Hindlimb muscle (tissue), 1 donor: ENCODE measurements at places on chromosomes 6 and 20.

GRCh38 chr6:112037783-112038216 is 16.1 kb upstream of the CCN6 start:
- no peak for DNase-seq

DNA sequence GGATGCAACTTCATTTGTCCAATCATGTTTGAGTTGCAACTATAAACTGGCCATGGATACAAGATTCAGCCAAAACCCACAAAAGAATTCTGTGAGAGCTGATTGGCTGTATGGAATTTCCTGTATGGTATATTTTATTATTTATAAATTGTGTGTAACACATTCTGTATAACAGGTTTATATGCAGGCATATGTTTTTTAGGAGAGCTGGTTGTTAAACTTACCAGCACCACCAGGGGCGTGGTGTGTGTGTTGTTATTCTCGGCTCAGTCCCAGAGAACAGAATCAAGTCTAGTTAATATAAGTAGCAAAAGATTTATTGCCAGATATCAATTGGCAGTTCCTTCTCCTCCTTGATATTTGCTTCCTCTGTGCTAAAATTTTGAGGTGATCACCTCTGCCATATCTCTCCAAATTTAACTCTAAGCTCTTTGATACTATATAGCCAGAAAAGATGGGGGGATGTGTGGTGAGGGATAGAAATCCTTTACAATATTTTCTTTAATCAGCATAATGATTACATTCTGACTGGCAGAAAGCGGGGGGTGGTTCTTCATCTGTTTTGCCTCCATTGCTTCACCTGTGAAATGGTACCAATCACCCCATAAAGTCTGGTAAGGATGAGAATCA is 22.9 kb downstream of the CNBD2 start:
- peak; percentile 29 for DNase-seq

DNA sequence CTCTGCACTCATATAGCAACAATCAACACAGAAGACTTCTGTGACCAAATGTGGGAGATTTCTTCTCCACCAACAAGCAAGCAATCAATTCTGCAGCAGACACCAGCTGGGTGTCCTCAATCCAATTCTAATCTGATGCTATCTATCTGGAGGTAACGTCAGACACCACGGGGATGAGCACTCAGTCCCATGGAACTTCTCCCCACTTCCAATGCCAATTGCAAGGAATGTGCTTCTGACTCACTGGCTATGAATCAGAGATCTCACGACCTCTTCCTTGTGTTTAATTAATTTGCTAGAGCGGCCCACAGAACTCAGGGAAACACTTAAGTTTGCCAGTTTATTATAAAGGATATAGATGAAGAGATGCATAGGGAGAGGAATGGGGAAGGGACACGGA is 103.5 kb upstream of the SIRPG start:
- DNase-seq, result no peak

GRCh38 chr6:39441986-39442385 is 119.5 kb upstream of the KCNK16 start:
- no peak for DNase-seq

- DNase-seq, result no peak
These were observed 120.0 kb upstream of the BCLAF1 start for GRCh38 chr6:136409597-136409996.

- no peak for DNase-seq
These were observed 150.4 kb downstream of the PCSK2 start for GRCh38 chr20:17377231-17377630.

DNA sequence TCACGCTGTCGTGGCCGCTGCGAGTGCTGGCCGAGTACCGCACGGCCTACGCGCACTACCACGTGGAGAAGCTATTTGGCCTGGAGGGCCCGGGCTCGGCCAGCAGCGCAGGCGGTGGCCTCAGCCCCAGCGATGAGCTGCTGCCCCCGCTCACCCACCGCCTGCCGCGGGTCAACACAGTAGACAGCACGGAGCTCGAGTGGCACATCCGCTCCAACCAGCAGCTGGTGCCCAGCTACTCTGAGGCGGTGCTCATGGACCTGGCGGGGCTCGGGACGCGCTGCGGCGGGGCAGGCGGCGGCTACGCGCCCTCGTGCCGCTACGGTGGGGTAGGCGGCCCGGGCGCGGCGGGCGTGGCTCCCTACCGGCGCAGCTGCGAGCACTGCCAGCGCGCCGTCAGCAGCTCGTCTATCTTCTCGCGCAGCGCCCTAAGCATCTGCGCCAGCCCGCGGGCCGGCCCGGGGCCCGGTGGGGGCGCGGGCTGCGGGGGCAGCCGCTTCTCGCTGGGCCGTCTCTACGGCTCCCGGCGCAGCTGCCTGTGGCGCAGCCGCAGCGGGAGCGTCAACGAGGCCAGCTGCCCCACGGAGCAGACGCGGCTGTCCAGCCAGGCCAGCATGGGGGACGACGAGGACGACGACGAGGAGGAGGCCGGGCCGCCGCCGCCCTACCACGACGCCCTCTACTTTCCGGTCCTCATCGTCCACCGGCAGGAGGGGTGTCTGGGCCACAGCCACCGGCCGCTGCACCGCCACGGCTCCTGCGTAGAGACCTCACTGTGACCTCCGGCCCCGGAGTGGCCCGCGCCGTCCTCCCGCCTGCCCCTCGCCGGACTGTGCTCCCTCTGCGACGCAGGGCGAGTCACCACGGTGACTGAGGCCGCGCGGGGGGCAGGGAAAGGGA is 5.7 kb downstream of the TMEM151B start:
- DNase-seq, result no peak

- no peak for DNase-seq
These were observed 250.4 kb downstream of the GMPR start for GRCh38 chr6:16488813-16489212.

DNA sequence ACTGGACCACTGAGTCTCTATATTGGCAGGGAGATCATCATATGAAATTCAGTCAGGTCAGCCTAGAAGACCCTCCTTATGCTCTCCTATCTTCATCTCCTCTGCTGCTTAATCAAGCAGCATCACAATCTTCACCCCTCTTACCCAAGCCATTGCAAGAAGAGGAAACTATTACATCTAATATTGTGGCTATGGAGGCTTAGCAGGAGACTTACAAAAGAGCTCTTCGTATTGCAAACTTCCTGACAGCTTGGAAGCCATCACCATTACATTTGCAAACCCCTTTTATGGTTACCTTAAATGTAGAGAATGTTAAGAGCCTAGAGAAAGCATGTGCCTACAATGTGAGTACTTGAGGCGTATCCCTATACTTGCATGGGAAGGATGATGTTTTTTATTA is 87.2 kb upstream of the STXBP5 start:
- DNase-seq, result no peak

- no peak for DNase-seq
These were observed 20.2 kb downstream of the EYA2 start for GRCh38 chr20:46914789-46915379.

GRCh38 chr20:14991023-14991422 is 653.6 kb upstream of the FLRT3 start:
- no peak for DNase-seq

GRCh38 chr6:53915026-53915691 is 120.4 kb downstream of the LRRC1 start:
- DNase-seq, result no peak

- no peak for DNase-seq
These were observed 201.4 kb downstream of the PREX1 start for GRCh38 chr20:48626226-48626937.

DNA sequence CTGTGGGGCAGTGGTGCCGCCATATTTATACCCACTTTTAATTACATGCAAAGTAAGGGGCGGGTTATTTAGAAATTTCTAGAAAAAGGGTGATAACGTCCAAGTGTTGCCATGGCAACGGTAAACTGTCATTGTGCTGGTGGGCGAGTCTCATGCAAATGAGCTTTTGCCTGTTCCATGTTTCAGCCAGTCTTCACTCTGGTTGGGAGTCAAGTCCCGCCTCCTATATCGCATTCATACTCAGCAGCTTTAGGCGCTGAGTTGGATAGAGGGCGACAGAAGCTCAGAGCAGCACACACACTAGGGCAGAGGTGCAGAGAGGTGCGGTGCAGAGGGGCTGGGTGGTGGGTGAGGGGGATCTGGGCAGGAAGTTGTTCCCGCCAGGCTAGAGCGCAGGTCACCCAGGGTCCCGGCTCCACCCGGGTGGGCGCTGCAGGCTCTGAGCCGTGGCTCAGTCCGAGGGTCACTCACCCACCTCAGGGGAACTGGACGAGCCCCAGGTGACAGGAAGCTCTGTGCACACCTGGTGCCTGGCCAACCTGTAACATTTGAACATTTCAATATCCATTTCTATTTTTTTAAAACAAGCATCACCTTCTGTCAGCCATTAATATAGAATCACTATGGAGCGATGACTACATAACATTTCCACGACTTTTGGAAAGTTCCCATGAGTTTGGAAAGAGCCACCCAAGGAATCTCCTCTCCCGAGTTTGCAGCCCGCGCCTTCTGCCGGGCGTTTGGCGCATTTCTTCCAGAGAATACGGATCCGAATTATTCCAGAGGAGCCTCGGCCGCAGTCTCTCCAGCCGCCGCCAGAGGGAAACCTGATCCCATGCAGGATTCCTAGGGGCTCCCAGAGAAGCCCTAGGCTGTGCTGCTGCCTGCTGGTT is 89.1 kb upstream of the PHACTR3 start:
- DNase-seq, result peak; percentile 86

GRCh38 chr6:63760199-63760598 is 124.6 kb downstream of the PHF3 start:
- DNase-seq, result no peak

- no peak for DNase-seq
These were observed 1.1 kb upstream of the PREX1 start for GRCh38 chr20:48828734-48829460.

GRCh38 chr6:484746-485145 is 93.2 kb downstream of the IRF4 start:
- DNase-seq, result no peak

GRCh38 chr20:55172310-55173002 is 697.1 kb downstream of the DOK5 start:
- DNase-seq, result no peak

DNA sequence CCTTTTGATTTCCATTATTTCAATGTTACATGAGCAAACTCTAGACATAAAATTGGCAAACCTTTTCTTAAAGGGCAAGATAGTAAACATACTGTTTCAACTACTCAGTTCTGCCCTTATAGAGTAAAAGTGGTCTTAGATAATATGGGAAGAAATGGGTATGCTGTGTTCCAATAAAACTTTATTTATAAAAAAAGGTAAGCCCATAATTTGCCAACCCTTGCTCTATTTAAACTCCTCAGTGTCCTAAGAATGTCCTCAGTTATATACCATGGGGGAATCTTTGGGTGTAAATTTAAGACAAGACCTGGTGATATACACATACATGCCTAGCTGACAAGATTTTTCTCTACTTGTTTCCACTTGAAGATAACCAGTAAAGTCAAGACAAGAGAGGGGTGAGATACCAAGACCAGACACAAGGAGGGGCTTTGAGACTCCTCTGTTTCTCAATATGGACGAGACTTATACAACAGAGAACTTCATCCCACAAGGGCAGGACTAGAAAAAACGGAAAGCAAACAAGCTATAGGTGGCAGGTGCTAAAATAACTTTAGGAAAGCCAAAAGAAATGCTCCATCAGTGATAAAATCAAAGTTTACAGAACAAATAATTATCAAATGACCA is 10.5 kb downstream of the SNX3 start:
- DNase-seq, result no peak

DNA sequence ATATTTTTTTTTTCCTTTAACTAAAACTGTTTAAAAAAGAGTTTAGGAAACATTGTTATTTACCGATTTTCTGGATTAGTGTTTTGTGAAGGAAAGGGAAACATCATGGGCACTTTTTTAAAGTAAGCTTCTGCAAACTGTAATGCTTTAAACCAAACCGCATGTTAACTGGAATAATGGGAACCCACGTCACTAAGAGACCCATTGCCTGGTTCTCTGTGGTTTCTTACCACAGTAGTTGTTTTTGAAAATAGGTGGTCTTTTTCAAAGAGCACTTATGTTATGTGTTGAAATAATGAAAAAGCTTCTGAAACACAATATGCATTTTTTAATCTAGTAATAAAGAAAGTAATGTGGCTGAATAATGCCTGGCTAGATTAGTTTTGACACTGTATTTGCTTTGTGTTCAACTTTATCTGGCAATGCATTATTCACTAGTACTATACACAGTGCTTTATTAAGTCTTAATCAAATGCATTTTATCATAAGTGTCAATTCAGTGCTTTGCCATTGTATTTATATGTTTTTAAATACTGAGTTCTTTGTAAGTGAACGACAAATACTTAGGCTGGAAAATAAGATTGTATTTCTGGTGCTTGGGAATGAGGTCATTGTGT is 754.1 kb upstream of the FLRT3 start:
- DNase-seq, result no peak

GRCh38 chr6:160991406-160992060 is at the start of gene MAP3K4:
MAP3K4 (plus strand) TSS chr6:160991769; CDS start chr6:160991932, 163 bp downstream.
- DNase-seq, result peak; percentile 80
